ENCODE measurements at places on chromosomes 2 and 18.

DNA sequence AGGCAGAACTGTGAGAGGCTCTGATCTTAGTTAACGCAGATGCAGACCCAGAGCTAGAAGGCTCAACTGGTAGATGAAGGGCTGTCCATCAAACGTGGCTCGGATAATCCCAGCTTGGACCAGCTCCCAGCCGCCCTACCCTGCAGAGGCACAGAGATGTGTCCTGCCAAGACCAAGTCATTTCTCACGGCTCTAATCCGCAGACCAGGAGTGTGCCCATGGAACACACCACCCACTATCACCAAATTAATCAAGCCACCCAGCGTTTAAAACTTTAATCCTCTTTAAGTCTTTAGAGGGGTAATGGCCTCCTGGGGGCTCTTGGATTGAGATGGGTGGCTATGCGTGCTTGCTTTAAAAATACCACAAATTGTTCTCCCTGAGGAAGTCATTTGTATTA, 17.5 kb downstream of the LYPD1 start:
- DNase-seq = no peak

GRCh38 chr2:226183550-226183949, 616.1 kb downstream of the IRS1 start:
- DNase-seq = no peak

DNA sequence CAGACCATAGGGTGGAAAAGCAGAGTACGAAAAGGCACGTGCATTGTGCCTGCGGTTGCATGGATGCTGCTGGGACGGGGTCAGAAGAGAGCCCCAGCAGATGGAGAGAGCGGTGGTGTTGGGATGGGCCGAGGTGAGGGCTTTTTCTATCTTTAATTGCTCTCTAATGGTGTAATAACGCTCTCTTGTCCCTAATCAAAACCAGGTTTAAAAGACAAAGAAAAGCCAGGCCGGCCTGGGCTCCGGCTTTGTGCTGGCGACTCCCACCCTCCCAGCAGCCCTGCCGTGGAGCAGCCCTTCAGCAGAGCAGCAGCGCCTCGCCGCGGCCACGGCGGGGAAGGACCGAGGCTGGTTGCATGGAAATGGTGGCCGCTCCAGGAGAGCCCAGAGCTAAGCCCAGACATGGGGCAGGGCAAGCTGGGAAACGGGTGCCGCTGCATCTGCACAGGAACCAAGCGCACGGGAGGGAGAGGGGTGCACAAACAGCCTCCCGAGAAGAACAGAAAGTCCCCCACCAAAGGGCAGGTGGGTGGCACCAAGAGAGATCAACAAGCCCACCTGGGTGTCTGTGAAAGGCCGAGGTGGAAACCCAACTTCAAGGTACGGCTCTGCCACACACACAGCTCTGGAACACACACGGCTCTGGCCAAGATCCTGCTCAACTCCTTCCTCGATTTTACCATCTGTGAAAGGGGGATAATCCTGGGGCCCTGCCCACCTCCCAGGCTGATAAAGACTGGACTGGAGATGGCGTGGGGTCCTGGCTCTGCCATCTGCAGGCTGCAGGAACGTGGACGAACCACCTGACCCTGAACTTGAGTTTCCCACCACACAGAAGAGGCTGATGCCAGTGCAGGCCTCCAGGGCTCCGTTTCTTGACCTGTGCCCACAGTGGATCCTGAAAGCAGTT, 15.0 kb downstream of the HS1BP3 start:
- DNase-seq = peak; percentile 67

DNA sequence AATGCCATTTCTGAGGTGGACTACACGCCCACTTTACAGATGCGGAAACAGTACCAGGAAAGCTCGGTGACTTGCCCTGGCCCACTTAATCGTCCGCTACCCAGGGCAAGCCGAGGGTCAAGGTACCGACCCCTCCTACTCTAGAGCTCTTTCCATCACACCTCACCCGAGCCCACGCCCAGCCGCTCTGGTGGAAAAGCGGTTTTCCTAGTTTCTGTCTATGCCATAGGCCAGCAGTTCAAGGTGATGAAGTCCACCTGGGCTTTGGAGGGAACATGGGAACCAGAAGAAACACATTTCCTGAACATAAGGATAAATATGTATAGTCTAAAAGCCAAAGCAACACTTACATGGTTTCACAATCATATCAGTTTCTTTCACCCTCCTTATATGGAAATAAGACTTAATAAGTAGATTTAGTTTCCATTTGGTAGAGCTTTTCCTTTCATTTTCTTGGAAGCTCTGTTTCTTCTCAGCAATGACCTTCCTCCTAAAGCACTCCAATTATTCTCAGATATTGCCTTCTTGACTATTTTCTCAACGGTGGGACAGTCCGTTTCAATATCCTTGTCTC, 567 bp downstream of the VWA3B start:
- DNase-seq = no peak

GRCh38 chr2:129801575-129801974, 177.9 kb upstream of the RAB6C start:
- DNase-seq = no peak

GRCh38 chr2:207139552-207139951, 26.2 kb downstream of the KLF7 start:
- no peak for DNase-seq

GRCh38 chr2:127646487-127647241, 711 bp downstream of the GPR17 start:
- no peak for DNase-seq

GRCh38 chr18:41059126-41059415, 896.0 kb upstream of the PIK3C3 start:
- DNase-seq = no peak

- no peak for DNase-seq
These were observed 35.8 kb upstream of the NOSTRIN start for GRCh38 chr2:168766600-168766999.

- no peak for DNase-seq
These were observed 109.2 kb downstream of the CCDC85A start for GRCh38 chr2:56292951-56293350.

DNA sequence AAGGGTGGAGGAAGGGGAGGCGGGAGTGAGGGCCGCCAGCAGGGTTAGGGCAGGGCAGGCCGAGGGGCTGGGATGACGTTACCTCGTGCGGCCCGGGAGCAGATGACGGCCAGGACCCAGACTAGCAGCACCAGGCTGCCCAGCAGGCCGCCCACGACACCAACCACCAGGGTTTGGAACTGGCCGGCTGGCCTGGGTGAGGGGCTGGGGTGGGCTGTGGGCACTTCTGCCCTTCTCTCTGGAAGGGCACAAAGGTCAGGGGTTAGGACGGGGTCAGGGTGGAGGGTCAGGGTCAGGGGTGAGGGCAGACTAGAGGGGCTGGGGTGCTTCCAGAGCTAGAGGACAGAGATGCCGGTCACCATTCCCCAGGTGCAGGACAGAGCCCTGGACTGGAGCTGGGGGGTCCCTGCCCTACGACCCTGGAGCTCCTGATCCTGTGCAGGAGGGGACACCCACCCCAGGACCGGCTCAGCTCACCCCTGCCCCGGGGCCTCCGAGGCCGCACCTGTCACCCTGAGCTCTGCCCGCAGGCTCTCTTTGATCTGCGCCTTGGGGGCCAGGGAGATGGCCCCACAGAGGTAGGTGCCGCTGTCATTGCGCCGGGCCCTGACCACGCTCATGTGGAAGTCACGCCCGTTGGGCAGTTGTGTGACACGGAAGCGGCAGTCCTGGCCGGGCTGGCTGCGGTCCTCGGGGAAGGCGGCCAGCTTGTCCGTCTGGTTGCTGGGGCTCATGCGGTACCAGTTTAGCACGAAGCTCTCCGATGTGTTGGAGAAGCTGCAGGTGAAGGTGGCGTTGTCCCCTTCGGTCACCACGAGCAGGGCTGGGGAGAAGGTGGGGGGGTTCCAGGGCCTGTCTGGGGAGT, 6.3 kb downstream of the PDCD1 start:
- DNase-seq = no peak

DNA sequence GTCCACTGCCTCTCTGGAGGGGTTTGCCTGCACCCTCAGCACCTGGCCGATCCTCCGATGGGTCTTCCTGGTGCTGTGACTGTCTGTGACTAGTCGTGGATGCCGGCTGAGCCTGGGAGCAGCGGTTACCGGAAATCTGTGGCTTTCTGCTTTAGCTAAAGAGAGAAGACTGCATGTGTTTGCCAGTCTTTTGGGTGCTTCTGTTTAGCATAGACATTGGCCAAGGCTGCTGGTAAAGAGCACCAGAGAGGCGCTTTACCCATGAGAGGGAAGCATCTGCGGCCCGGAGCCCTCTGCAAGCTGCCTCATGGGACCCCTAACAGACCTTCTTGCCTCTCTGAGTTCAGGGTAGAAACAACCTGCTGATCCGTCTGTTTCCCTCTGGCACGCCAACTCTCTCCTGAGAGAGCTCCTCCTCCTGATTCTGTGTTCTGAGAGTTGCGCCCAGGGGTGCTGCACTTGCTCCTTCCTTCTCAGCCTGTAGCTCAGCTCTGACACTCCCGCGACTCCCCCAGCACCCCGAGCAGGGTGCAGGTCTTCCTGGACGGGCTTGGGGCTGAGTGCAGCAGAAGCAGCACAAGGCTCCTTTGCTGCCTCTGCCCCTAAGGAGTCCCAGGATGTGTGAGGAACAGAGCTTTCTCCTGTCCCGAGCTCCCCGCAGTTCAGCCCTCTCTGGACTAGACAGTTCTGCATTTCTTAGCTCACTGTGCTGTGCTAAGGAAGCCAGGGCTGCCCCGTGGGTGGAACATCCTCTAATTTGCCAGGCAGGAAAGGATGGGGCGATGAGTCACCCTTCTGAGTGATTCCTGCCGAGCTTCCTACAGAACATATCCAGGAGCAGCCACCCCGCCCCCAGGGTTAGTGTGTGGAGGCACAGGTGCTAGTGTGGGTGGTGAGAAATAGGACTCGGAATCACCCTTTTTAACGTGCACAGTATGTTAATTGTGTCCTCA, 203.2 kb downstream of the SH3RF3 start:
- no peak for DNase-seq

GRCh38 chr2:159677654-159678053, 34.7 kb upstream of the MARCHF7 start:
- no peak for DNase-seq

DNA sequence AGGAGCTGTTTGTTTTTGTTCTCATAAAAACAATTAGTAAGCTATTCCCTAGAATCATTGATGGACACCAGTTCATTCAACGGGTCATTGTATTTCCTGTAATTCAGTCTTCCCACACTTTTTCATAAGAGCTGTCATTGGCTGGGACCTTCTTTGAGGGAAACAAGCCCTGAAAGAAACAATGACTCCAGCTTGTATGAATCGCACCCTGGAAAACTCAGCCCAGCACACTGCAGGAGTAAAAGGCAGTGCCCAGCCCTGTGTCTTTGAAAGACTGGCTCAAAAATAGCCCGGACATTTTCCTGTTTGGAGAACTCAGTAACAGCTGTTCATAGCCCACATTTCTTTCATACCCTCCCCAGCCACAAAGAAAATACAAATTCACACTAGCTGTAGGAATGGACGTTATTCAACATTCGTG, 81.5 kb downstream of the NCKAP5 start:
- DNase-seq = no peak

GRCh38 chr18:6396276-6396675, 18.4 kb downstream of the L3MBTL4 start:
- no peak for DNase-seq
